Omental fat pad (tissue), 4 donors: ENCODE measurements at places on chromosomes 7 and 10. TPM values are rescaled to one million over a fixed set of nuclear protein-coding genes. Genes with fewer than 3 reads are reported as not detected.

- DNase-seq, result no peak
Observed at GRCh38 chr10:33733058-33733457, 398.6 kb upstream of the NRP1 start.

DNA sequence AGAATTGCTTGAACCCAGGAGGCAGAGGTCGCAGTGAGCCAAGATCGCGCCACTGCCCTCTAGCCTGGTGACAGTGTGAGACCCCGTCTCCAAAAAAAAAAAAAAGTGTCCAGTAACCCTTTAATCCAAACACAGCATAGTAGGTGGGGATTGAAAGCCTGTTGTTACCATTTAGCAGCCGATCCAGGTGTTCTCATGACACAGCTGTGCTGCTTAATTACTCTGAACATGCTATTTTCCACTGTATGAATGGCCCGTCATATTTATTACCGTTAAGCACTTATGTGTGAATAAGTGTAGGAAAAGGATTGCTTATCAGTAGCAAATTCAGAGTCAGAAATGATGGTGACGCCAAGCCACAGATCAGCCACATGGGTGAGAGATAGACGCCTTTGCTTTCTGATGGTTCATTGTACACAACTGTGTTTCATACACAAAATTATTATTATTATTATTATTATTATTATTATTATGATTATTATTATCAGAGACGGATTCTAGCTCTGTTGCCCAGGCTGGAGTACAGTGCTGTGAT is 11.6 kb upstream of the ORAI2 start:
- no peak for DNase-seq

- DNase-seq, result no peak
Observed at GRCh38 chr7:157612664-157613561, 276.1 kb downstream of the DNAJB6 start.

NEUROD6 gene
- not detected for total RNA-seq

KCP gene
- total RNA-seq, result 0.46 TPM

- DNase-seq, result no peak
Observed at GRCh38 chr10:50316174-50316573, 64.9 kb upstream of the ASAH2 start.

DNA sequence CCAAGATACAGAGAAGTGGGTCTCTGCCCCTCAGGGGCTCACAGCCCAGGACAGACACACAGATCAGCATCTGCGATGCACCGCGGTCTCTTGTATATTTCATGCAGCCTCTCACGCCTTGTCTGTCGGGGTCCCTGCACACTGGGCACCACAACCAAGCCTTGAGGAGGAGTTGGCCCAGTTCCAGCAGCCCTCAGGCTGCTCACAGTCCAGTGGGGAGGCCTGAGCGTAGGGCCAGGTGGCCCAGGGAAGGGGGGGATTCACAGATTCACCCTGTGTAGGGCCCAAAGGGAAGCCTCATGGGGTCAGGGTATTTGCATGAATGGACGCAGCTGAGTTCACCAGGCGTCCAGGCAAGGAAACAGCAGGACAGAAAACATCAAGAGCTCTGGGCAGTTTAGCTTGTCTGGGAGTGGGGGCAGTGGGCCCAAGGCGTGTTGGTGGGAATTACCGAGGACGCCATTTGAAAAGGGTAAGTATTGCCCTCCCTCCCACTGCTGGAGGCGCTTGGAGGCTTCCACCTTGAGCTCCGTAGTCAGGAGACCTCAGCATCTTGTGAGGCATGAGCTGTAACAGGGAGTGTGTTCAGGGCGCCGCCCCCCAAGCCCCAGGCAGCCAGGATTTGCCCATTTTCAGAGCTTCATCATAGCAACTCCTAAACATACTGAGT is 129.1 kb upstream of the CHST15 start:
- no peak for DNase-seq

CC2D2B gene
- 0.56 TPM for total RNA-seq

DNA sequence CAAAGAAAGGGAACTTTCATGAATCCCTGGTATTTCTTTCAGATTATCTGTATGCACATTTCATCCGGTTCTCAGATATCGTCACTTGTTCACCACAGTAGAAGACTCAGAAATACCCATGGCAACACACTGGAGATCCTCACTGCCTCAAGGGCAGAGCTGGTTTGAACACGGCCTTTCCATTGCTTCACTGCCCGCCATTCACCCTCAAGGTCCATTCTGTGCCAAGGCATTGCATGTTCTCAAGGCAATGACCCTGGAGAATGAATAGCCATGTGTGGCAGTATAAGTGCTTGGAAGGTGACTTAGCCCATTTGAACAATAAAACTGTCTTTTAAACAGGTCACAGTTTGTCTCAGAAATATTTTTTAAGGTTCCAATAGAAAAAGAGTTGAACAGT is 606.5 kb downstream of the IPMK start:
- no peak for DNase-seq

HOXA4 gene
- total RNA-seq, result 3.8 TPM

TAX1BP1 gene
- total RNA-seq, result 68.7 TPM

TYW1B gene
- total RNA-seq, result 5.8 TPM

AMZ1 gene
- total RNA-seq, result not detected

GRCh38 chr10:34696423-34696822 is 118.7 kb downstream of the PARD3 start:
- DNase-seq, result no peak

EBLN1 gene
- not detected for total RNA-seq

DNA sequence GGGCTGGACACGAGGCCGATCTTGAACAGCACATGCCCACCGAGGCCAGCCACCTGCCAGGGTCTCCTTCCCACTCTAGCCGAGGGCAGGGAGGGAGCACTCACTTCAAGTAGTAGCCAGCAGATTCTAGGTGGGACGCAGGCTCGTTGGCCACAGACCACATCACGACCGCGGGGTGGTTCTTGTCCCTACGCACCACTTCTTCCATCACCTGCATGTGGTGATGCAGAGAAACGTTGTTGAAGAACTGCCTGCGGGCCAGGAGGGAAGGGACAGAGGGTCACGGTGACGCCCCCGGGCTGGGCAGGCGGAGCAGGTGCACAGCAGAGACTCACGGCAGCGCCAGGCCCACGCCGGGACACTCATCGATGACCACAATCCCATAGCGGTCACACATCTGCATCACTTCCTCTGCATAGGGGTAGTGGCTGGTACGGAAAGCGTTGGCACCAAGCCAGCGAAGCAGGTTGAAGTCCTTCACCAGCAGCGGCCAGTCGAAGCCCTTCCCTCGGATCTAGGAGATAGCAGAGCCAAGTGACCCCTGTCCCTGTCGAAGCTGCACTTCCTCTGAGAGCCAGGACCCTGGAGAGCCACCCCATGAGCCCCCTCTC is 7.7 kb downstream of the GUSB start:
- DNase-seq, result no peak

EGFR gene
- total RNA-seq, result 100 TPM

DNA sequence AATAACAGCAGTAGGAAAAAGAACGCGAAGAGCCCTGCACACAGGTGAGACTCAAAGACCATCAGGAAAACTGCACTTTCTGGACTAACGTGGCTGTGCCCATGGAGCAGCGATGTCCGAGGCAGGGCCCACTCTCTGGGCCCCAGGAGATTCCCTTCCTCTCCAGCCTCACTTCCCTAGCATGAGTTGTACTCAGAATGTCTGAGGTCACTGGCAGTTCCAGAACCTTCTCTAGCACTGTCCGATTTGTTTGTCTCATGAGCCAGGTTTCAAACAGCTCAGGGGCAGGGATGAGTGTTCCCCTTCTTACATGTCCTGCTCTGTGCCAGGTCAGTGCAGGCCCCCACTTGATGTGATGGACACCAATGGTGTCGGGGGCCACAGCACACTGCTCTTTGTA is 484.2 kb downstream of the PTPRN2 start:
- no peak for DNase-seq

SYT15 gene
- 9.6 TPM for total RNA-seq

- DNase-seq, result no peak
Observed at GRCh38 chr10:62744136-62744535, 60.4 kb upstream of the ADO start.

DNA sequence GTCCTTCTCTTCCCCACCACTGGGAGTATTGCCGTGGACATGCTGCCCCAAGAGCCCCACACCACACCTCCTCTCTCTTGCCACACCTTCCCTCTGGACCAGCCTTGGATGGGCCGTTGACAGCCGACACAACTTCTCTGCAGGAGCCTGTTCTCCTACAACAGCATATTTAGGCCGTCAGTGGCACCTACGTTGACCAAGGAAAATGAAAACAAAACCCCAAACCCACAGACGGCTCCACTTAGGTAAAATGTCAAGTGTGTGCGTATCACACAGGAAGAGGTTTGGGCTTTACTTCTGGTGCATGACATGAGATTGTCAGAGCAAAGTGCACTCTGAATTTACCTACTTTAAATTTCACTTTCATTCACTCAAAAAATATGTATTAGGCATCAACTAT is 246.6 kb downstream of the ZMYND11 start:
- DNase-seq, result no peak
